Gastrocnemius medialis (tissue), 4 donors: ENCODE measurements at places on chromosomes 6 and 20. TPM values are rescaled to one million over a fixed set of nuclear protein-coding genes. Genes with fewer than 3 reads are reported as not detected.
A peak's percentile ranks its signal among the peaks of the same experiment; 100 is the strongest.

WFDC12 gene
- total RNA-seq, result not detected

HDGFL1 gene
- not detected for total RNA-seq

DNA sequence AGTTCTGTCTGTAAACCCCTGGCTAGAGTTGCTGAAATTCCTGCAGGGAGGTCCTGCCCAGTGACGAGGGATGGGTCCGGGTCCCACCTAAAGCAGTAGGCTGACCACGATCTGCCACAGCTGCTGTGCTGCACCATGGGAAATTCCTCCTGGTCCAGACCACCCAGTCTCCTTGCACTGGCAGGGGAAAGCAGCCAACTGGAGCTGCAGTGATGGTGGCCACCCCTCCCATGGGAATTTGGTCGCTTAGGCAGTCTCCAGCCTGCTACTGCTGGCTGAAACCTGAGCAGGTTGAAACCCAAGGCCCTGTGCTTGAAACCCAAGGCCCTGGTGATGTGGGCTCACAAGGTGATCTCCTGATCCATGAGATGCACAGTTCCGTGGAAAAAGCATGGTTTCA is 23.9 kb upstream of the MOXD1 start:
- H3K4me3 ChIP-seq, result no peak overlapping the region
- no peak for DNase-seq
- H3K27ac ChIP-seq, result no peak overlapping the region
- H3K36me3 ChIP-seq, result no peaks in the 10 kb centered on the region

- H3K4me3 ChIP-seq, result no peak overlapping the region
- H3K4me1 ChIP-seq, result peaks cover 42% of the 10 kb centered on the region
- H3K27ac ChIP-seq, result peak overlapping the region; percentile 83
- H3K36me3 ChIP-seq, result no peaks in the 10 kb centered on the region
- peaks cover 15% of the 10 kb centered on the region for H3K27me3 ChIP-seq
Measured at GRCh38 chr6:150145830-150146229, 3.0 kb downstream of the PPP1R14C start.

- H3K4me1 ChIP-seq, result peaks cover 8% of the 10 kb centered on the region
- peak; percentile 45 for DNase-seq
- no peaks in the 10 kb centered on the region for H3K27me3 ChIP-seq
- H3K27ac ChIP-seq, result no peak overlapping the region
- H3K36me3 ChIP-seq, result no peaks in the 10 kb centered on the region
Measured at GRCh38 chr6:170505306-170505705, 47.8 kb downstream of the PSMB1 start.

- no peak overlapping the region for H3K4me3 ChIP-seq
- no peaks in the 10 kb centered on the region for H3K36me3 ChIP-seq
- no peak for DNase-seq
- H3K27me3 ChIP-seq, result no peaks in the 10 kb centered on the region
- peaks cover 35% of the 10 kb centered on the region for H3K4me1 ChIP-seq
Measured at GRCh38 chr20:44689809-44690208, 25.4 kb upstream of the CCN5 start.

DNA sequence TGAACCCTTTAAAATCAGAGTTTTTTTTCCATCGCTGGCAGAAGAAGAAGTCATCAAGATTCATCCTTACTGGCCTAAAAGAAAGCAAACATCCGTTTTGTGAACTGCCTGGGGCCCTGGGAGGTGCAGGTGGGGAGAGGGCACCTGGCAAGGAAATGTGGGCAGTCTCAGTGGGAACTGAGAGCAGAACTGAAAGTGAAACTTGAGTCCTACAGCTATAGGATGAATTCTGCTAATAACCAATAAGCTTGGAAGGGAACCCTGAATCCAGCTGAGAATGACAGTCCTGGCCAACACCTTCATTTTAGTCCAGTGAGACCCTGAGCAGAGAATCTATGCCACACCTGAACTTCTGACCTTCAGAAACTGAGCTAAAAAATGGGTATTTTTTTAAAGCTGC is 130.1 kb upstream of the ASCC3 start:
- no peaks in the 10 kb centered on the region for H3K4me1 ChIP-seq
- H3K27ac ChIP-seq, result no peak overlapping the region
- no peak overlapping the region for H3K4me3 ChIP-seq
- H3K27me3 ChIP-seq, result no peaks in the 10 kb centered on the region

DNA sequence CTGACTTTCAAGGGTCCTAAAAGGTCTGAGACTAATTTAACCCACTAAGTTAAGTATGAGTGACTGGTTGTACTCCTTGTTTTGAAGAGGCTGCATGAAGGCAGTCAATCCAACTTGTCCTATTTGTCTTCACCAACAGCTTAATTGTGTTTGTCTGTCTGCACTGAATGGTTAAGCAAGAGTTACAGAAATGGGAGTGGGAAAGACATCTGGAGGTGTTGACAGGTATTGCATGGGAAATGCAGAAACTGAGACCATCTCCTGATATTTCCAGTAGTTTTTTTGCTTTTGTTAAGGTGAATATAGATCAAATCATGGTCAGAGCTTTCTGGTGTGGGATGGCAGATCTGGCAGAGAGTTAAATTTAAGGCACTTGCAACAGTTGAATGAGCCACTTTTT is 6.5 kb downstream of the FUT9 start:
- no peaks in the 10 kb centered on the region for H3K4me1 ChIP-seq
- no peak overlapping the region for H3K4me3 ChIP-seq
- no peak for DNase-seq
- H3K36me3 ChIP-seq, result no peaks in the 10 kb centered on the region
